ENCODE measurements at places on chromosomes 6 and 20. TPM values are rescaled to one million over a fixed set of nuclear protein-coding genes. Genes with fewer than 3 reads are reported as not detected.

DNA sequence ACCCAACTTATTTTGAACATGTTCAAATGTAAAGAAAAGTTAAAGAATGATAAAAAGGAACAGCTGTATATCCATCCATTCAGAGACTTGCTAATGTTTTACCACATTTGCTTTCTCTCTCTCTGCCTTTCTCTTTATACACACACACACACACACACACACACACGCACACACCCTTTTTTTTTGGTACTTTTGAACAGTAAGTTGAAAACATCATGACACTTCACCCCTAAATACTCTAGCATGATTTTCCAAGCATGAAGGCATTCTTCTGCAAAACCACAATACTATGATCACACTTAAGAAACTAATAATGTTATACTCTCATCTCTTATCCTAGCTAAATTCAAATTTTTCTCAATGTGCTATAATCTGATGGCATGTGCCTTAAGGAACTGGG lies 192.3 kb downstream of the UTRN start:
- DNase-seq, result no peak

- DNase-seq, result no peak
These were observed 57.6 kb downstream of the CPNE5 start for GRCh38 chr6:36781669-36782068.

- DNase-seq, result no peak
These were observed 1.1 kb upstream of the NECAB3 start for GRCh38 chr20:33675136-33675959.

The BLCAP gene
- total RNA-seq, result 50.7 TPM

- DNase-seq, result peak; percentile 79
These were observed 42.1 kb downstream of the GMDS start for GRCh38 chr6:2203264-2203663.

- DNase-seq, result peak; percentile 95
These were observed 6.7 kb upstream of the KCNK15 start for GRCh38 chr20:44738813-44739477.

The PTPRT gene
- total RNA-seq, result not detected

DNA sequence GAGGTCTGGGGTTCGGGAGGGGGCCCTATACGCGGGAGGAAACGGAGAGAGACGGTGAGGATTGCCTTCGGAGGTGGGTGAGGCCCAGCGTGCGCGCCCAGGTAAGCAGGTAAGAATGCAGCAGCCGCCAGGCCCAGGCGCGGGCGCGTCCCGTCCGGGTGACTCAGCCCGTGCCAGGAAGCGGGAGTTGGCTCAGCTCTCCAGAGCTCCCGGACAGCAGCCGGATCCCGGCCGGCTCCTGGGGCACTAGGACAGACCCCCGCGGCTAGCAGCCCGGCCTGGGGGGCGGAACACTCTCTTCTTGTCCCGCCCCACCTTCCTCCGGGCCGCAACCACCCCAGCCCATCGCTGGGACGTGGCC lies 1.5 kb upstream of the MDFI start:
- DNase-seq, result no peak

DNA sequence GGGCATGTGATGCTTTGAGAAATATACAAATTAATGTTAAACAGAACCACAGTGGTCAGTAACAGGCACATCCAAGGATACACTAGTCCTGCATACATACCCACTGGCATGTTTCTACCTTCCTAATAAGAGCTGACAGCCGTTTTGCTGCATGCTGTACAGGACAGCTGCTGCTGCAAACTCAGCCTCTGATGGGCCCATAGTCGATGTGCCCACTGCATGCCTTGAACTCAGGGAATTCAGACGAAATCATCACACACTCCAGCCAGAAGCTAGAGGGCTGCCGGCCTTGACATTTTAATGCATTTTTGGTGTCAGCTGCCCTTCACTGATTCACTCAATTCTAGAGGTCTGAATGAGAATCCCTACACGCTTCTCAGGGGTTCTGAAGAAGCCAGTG lies 29.3 kb downstream of the FKBP1A start:
- no peak for DNase-seq

GRCh38 chr6:111210194-111210728 lies 123.0 kb downstream of the SLC16A10 start:
- DNase-seq, result peak; percentile 82

DNA sequence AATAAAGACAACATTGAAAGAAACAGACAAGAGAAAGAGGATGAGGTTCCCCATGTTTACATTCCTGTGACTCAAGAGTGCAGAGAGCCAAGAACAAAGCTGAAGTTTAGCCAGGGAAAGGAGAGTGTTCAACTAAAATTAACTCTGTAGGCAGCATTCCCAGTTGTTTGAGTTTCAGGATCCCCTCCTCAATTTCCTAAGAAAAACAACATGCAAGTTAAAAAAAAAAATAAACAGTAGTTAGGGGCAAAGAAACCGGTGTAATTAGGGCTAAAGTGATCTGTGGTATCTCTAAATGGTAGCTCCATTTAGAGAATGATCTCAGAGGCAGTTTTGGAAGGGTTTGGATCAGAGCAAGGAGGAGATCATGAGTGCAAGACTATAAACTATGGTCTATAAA lies 30.9 kb upstream of the RAB23 start:
- no peak for DNase-seq

DNA sequence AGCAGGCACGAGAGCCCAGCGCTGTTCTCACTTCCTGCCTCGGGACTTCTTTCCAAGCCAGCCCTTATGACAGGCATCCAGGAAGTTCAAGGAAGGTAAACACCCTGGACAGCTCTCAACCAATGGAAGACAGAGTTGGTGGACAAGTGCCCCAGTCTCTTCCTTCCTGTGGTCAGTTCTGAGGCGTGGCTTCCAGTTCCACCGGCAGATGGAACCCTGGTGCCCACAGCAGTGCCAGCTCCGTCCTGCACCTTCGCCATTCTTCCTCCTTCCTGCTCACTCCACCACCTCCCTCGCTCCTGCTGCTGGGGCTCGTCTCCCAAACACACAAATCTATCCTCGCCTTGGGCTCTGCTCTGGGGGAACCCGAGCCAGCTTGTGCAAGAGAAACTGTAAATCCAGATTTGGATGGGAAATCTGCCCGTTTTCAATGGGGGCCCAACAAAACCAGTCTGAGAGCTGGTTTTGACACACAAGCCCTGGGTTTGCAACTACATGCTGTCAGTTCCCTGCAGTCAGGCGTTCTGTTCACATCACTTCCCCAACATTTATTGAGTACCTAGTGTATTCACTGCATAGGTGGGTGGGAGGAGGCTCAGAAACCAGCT lies 162.7 kb downstream of the GRM4 start:
- DNase-seq, result peak; percentile 58

The RSPH9 gene
- 1.1 TPM for total RNA-seq

DNA sequence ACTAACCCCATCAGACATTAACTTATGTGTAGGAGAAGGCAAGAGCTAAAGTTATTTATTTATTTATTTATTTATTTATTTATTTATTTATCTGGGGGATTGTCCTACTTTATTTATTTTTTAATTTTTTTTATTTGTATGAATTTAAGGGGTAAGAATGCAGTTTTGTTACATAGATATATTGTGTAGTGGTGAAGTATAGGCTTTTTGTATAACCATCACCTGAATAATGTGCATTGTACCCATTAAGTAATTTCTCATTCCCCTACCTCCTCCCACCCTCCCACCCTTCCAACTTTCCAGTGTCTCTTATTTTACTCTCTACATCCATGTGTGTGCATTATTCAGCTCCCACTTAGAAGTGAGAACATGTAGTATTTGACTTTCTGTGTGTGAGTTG lies 51.6 kb downstream of the SPTLC3 start:
- DNase-seq, result no peak

The SGK2 gene
- not detected for total RNA-seq

GRCh38 chr20:16433293-16433580 lies 140.0 kb downstream of the KIF16B start:
- no peak for DNase-seq

Measured in SK-MEL-5 (cell line).